Tibial nerve (tissue), 4 donors: ENCODE measurements at places on chromosomes 11 and 22. TPM values are rescaled to one million over a fixed set of nuclear protein-coding genes. Genes with fewer than 3 reads are reported as not detected.

- no peaks in the 10 kb centered on the region for H3K27me3 ChIP-seq
- H3K4me3 ChIP-seq = no peak overlapping the region
- H3K27ac ChIP-seq = peak overlapping the region; percentile 47
- peaks cover 32% of the 10 kb centered on the region for H3K4me1 ChIP-seq
- no peaks in the 10 kb centered on the region for H3K36me3 ChIP-seq
These were observed 71.8 kb downstream of the ADAMTS15 start for GRCh38 chr11:130520271-130520671.

GRCh38 chr11:64608046-64608445, 17.0 kb downstream of the SLC22A12 start:
- H3K36me3 ChIP-seq = no peaks in the 10 kb centered on the region
- H3K27me3 ChIP-seq = peaks cover 8% of the 10 kb centered on the region
- H3K4me1 ChIP-seq = no peaks in the 10 kb centered on the region
- peak overlapping the region; percentile 15 for H3K4me3 ChIP-seq
- peak overlapping the region; percentile 11 for H3K27ac ChIP-seq

Gene NAT10
- 34.3 TPM for total RNA-seq

Gene ARRB1
- 45.0 TPM for total RNA-seq

DNA sequence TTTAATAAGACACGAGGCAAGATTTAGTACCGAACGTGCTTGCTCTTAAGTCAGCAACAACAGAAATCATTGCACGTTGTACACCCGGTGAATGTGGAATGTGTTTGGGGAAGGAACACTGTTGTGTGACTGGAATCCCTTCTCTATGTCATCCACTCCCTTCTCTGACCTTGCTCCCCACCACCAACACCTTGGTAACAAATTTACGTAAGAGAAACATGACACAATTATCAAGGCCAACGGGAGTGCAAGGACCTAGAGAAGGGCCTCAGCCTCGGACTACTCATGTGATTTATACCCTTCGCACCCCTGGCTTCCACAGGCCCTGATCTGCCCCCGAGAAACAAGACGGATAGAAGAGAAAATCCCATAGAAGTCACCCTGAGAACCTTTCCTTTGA, 236.2 kb downstream of the LARGE1 start:
- H3K36me3 ChIP-seq = no peaks in the 10 kb centered on the region
- no peak overlapping the region for H3K27ac ChIP-seq
- no peaks in the 10 kb centered on the region for H3K4me1 ChIP-seq
- no peaks in the 10 kb centered on the region for H3K27me3 ChIP-seq

Gene RIMBP3B
- total RNA-seq = not detected

DNA sequence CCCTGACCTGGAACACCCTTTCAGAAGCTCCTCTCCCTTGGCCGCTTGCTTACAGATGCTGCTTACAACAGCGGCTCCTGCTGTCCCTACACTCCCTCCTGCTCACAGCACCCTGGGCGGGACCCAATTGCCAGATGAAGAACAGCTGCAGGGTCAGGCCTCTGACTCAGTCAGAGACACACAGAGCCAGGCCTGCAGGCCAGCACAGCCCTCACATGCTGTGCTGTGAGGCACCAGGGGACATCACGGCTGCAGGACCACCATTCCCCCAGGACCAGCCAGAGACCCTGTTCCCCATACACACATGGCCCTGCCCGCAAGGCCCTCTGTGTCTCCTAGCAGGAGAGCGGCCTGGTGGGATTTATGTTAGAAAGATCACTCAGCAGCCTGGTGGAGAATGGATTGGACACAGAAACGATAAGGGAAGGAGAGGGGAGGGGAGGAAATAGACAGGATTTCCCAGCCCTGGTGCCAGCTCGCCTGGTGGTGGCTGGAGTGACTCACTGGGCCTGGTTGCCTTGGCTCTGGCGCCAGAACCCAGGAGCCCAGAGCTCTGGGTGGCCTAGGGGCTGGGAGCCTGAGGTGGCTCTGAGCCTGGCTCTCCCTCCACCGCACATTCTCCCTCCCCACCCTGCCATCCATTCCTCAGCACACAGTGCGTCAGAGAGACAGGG, 6.7 kb downstream of the CAPN5 start:
- H3K27me3 ChIP-seq = no peaks in the 10 kb centered on the region
- H3K27ac ChIP-seq = peak overlapping the region; percentile 86
- no peak overlapping the region for H3K4me3 ChIP-seq
- DNase-seq = peak; percentile 85
- peaks cover 49% of the 10 kb centered on the region for H3K4me1 ChIP-seq

Gene TLCD5
- 9.4 TPM for total RNA-seq

- no peaks in the 10 kb centered on the region for H3K27me3 ChIP-seq
- no peak overlapping the region for H3K27ac ChIP-seq
- H3K4me1 ChIP-seq = no peaks in the 10 kb centered on the region
- DNase-seq = no peak
These were observed 127.6 kb upstream of the BMAL1 start for GRCh38 chr11:13149991-13150390.

DNA sequence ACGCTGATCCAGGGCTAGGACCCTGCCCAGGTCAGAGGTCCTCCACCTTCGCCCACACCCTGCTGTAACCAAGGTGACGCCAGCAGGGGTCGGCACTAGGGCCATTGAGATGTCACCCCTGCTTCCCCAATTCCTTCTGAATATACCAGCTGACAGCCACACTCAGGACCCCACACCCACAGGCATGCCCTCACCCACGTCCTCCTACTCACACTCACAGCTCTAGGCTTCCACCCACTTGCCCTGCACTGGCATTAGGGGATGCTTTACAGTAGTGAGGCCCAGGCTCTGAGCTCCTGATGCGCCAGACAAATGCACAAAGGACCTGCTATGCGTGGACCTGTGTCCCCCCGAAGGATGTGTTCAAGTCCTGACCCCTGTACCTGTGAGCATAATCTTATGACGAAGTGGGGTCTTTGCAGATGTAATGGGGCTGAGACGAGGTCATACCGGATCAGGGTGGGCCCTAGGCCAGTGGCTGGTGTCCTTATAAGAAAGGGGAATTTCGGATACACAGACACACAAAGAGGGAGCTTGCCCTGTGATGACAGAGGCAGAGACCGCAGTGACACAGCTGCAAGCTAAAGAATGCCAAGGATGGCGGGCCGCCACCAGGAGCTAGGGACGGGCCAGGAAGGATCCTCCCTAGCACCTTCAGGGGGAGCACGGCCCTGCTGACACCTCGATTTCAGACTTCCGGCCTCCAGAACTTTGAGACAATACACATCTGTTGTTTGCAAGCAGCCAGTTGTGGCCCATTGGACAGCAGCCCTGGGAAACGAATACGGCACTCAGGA, 11.2 kb downstream of the WNT11 start:
- H3K27ac ChIP-seq = no peak overlapping the region
- no peaks in the 10 kb centered on the region for H3K4me1 ChIP-seq
- H3K36me3 ChIP-seq = peaks cover 10% of the 10 kb centered on the region
- no peaks in the 10 kb centered on the region for H3K27me3 ChIP-seq

DNA sequence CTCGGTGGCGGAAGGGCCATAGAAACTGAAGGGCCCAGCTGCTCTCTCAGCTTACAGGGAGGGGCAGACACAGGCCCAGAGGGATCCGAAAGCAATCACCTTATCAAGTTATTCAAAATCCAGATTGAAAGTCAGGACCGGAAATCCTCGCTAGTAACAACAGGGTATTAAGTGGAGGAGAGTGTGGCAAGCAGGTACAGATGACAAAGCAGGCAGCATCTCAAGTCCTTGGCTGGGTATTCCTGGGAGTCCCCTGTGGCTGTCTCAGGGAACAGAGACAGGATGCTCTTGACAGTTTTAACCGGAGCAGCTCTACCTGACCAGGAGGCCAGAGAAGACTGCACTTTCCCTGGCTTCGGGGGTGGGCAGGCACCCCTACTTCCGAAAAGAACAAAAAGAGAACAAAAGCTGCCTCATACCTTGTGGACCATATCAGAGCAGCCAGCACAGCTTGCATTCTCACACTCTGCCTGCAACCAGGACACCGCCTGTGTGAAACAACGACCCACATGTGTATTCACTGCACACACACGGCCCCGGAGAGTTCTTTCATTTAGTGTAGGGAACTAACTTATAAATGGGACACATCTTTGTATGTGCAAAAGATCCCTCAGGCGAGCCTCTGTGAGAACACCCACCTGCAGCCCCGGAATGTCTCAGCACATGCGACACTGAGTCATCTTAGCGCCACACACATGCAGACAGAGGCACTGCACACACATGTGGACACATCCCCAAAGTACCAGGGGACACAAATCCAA, 78.3 kb downstream of the MICAL3 start:
- H3K27me3 ChIP-seq = no peaks in the 10 kb centered on the region
- H3K4me3 ChIP-seq = no peak overlapping the region
- H3K36me3 ChIP-seq = no peaks in the 10 kb centered on the region
- DNase-seq = no peak
- peaks cover 72% of the 10 kb centered on the region for H3K4me1 ChIP-seq

- H3K4me3 ChIP-seq = peak overlapping the region; percentile 91
- no peaks in the 10 kb centered on the region for H3K27me3 ChIP-seq
- H3K36me3 ChIP-seq = peaks cover 31% of the 10 kb centered on the region
- peaks cover 34% of the 10 kb centered on the region for H3K4me1 ChIP-seq
- DNase-seq = no peak
These were observed 862 bp upstream of the CENATAC start for GRCh38 chr11:118996926-118997626.

- no peaks in the 10 kb centered on the region for H3K36me3 ChIP-seq
- H3K4me3 ChIP-seq = no peak overlapping the region
- no peak overlapping the region for H3K27ac ChIP-seq
- no peaks in the 10 kb centered on the region for H3K27me3 ChIP-seq
These were observed 2.2 kb upstream of the VPS11 start for GRCh38 chr11:119065369-119065768.

DNA sequence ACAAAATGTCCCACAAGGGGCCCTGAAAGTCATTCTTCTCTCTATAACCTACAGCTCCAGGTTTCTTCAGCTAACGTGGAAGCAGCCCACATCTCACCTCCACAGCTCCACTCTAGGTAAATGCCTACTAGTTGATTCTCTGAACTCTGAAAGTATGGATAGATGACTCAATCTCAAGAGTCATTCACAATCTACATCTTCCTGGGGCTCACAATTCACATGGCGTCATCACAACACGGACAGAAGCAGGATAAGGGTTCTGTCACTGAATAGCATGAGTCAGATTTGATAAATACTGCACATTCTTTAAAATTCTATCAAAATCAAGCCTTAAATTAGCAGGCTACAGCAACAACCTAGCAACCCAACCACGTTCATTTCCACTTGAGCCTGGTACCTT, 96.3 kb downstream of the PLEKHA7 start:
- no peak overlapping the region for H3K4me3 ChIP-seq
- no peak for DNase-seq
- peaks cover 5% of the 10 kb centered on the region for H3K4me1 ChIP-seq
- H3K27me3 ChIP-seq = no peaks in the 10 kb centered on the region

Gene MTNR1B
- not detected for total RNA-seq

Gene ZP1
- not detected for total RNA-seq

Gene TREH
- not detected for total RNA-seq

DNA sequence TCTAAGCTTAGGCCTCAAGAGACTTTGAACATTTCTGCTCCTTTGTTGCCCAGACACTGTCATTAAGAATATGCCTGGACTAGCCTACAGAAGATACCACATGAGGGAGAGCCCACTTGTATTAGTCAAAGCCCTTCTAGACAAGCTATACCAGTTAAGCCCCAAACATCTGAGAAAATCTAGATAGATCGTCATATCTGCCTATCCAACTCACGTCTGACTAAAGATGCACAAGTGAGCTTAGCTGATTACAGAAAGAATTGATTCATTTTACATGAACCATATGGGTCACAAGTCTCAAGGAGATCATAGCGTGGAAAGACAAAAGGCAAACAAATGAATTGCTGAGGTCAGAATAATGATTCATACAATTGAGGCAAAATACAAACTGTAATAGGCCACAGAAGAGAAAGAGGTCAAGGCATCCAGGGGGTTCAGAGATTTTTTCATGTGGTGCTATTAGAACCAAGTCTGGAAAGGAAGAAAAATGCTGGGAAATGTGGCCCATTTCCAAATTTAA, 1155.5 kb upstream of the TENM4 start:
- no peak for DNase-seq
- no peaks in the 10 kb centered on the region for H3K36me3 ChIP-seq
- no peak overlapping the region for H3K27ac ChIP-seq
- no peaks in the 10 kb centered on the region for H3K4me1 ChIP-seq

GRCh38 chr11:8110396-8110795, 29.4 kb downstream of the TUB start:
- H3K4me3 ChIP-seq = no peak overlapping the region
- DNase-seq = no peak
- peaks cover 25% of the 10 kb centered on the region for H3K36me3 ChIP-seq
- H3K27ac ChIP-seq = no peak overlapping the region
- H3K27me3 ChIP-seq = no peaks in the 10 kb centered on the region

GRCh38 chr11:2301631-2302305, at the start of the genes C11orf21 and TSPAN32:
Gene C11orf21, minus strand, starts transcription at chr11:2301918. Its CDS starts 110 bp downstream, at chr11:2301808.
Gene TSPAN32, plus strand, starts transcription at chr11:2302013. Its CDS starts 137 bp downstream, at chr11:2302150.
- no peaks in the 10 kb centered on the region for H3K36me3 ChIP-seq
- DNase-seq = no peak
- peak within 1 kb of the TSS; percentile 34 for H3K27ac ChIP-seq
- no peak within 1 kb of the TSS for H3K4me3 ChIP-seq
- H3K4me1 ChIP-seq = no peaks in the 10 kb centered on the region

- no peak for DNase-seq
- peak overlapping the region; percentile 65 for H3K27ac ChIP-seq
- H3K4me3 ChIP-seq = no peak overlapping the region
- H3K36me3 ChIP-seq = no peaks in the 10 kb centered on the region
These were observed 129.0 kb downstream of the ETS1 start for GRCh38 chr11:128458321-128458720.

Gene C11orf42
- not detected for total RNA-seq

GRCh38 chr22:49576241-49577141, 251.2 kb downstream of the BRD1 start:
- no peaks in the 10 kb centered on the region for H3K27me3 ChIP-seq
- H3K4me3 ChIP-seq = no peak overlapping the region
- H3K27ac ChIP-seq = no peak overlapping the region
- DNase-seq = no peak

DNA sequence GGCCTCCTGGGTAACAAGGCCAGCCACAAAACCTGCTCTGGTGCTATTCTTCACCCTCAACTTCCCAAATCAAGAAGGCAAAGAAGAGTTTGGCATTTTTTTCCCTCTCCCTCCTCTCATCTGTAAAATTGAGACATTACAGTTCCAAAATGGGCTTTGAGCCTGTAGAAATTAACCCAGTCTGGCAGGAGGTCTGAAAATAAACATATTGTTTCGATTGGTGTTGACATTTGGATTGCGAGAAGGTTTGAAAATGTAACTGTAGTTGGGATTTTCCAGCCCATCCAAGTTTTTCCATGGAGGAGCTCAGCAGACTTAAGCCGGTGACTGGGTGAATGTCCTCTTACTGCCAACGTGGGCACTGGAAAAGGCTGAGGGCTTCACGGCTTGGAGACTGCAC, 35.0 kb upstream of the ALX4 start:
- H3K4me3 ChIP-seq = no peak overlapping the region
- H3K27me3 ChIP-seq = peaks cover 3% of the 10 kb centered on the region
- no peaks in the 10 kb centered on the region for H3K36me3 ChIP-seq
- no peak for DNase-seq

Gene KRTAP5-1
- not detected for total RNA-seq
